ENCODE measurements at places on chromosomes 7 and 10.

DNA sequence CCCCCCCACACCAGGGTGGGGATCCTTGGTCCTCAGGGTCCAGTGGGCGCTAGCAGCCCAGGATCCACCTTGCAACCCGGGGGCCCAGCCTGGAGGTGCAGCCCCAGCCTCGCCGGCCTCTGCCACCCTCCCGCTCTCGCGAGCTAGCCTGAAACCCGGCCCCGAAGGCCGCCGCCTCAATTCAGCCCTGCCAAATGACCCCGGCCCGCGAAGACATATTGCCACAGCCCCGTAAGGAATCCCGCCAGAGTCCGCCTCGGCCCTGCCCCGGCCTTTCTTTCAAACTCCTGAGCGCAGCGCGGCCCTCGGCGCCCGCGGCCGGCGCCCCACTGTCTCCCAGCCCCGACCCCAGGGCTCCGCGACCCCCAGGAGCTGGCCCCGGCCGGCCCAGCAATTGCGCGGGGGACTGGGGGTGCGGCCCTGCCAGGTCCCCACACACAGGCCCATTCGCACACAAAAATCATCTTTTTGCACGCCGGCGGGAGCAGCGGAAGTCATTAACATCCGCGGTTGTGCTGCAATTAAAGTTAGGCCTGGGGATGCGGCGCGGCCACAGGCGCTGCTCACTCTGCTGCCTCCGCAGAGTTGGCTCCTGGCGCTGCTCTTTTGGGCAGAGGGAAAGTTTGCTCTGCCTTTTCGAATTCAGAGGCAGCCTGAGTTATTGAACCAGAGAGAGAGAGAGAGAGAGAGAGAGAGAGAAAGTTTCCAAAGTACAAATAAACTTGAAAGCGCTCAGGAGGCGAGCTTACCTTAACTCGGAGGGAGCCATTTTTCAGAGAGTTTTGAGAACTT is 4.0 kb downstream of the HOXA5 start:
- no peak for DNase-seq

GRCh38 chr7:223118-223800 is 30.9 kb downstream of the FAM20C start:
- no peak for DNase-seq

DNA sequence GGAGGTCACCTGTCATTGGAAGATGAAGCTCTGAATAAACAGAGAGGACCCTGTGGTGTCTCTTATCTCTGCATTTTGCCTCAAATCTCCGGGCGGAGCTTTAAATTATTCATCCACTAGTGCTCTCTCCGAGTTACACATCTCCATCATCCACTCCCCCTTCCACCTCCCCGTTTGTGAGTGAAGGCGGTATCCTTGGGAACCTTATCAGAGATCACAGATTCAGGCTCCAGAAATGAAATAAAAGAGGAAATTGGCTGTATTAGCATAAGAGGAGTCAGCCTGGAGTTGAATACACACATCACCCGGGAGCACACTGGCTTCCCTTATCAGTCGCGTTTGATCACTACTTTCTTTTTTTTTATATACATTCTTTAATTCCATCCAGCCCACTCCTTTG is 1184.8 kb downstream of the GATA3 start:
- DNase-seq: no peak

DNA sequence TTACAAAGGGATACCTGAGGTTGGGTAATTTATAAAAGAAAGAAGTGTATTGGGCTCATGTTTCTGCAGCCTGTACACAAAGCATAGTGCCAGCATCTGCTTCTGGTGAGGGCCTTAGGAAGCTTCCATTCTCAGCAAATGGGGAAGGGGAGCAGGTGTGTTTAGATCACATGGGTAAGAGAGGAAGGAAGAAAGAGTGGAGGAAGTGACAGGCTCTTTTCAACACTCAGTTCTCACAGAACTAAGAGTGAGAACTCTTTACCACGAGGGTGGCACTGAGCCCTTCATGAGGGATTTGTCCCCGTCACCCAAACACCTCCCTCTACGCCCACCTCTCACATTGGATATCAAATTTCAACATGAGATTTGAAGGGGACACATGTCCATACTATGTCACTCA is 506 bp upstream of the FAM170B start:
- DNase-seq: no peak

GRCh38 chr7:54837168-54837567 is 78.2 kb upstream of the SEC61G start:
- no peak for DNase-seq

DNA sequence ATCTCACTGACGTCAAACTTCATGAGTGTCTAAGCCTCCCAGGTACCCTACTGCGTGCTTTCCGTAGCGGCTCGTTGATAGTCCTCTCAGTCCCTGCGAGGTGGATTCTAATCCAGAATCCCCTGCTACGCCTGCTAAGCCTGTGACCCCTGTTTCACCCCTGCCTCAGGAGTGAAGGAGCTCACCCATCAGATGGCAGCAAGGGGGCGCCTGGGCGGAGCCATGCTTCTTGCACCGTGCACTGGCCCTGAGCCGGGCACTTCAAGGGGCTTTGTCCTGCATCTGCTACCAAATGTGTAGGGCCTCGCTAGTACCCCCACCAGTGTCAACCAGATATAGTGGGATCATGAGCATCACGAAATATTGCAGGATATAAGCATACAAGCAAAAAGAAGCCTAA is 918 bp upstream of the STRA8 start:
- no peak for DNase-seq

GRCh38 chr10:90394311-90394710 is 463.5 kb downstream of the HTR7 start:
- DNase-seq: no peak

- DNase-seq: no peak
Observed at GRCh38 chr7:128867842-128868623, 5.4 kb downstream of the ATP6V1F start.

DNA sequence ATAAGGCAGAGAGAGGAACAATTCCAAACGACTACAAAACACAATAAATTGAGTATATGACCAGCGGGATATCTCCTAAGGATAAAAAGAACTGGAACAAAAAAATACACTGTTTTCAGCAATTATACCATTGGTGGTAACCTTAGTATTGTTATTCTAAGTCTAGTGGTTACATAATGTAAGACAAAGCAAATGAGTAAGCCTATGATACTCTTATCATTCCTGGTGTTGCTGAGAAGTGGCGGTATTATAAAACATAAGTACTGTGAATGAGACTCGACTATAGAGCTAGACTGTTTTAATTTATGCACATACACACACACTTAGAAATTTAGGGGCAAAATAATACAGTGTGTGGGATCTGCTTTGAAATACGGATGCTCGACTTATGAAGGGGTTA is 107.7 kb downstream of the NRBF2 start:
- DNase-seq: no peak

GRCh38 chr10:28202941-28203352 is 99.9 kb downstream of the MPP7 start:
- DNase-seq: no peak

DNA sequence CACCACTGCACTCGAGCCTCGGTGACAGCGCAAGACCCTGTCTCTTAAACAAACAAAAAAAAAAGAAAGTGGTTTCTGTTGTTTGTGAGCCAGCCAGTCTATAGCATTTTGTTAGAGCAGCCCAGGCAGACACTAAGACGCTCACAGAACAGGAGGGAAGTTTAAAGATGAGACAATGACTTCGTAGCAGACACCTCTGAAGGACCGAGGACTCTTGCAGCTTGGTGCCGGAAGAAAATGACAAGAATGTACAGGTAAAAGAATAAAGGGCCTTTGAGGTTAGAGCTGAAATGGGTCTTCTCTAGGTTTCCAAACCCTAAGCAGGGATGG is 39.7 kb downstream of the MACROH2A2 start:
- DNase-seq: no peak

GRCh38 chr10:130409931-130410330 is 273.7 kb downstream of the GLRX3 start:
- no peak for DNase-seq

DNA sequence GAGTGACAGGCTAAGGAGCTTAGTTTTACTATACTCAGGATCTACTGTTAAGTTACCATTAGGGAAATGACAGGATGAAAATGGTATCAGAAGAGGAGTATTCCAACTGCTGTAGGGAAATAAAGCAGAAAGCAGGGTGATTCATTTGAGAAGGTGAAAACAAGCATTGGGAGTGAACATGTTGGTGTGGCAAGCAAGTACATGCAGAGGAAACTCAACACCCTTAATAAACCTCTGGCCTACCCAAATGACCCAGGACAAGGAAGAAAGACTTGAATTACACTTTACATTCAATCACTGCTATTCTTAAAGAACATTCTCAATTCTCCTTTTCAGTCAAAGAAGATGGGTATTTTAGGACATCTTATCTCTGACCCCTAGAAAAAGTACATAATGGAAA is 28.7 kb downstream of the ERLIN1 start:
- no peak for DNase-seq

GRCh38 chr7:1567049-1567771 is 2.6 kb downstream of the PSMG3 start:
- DNase-seq: peak; percentile 99

DNA sequence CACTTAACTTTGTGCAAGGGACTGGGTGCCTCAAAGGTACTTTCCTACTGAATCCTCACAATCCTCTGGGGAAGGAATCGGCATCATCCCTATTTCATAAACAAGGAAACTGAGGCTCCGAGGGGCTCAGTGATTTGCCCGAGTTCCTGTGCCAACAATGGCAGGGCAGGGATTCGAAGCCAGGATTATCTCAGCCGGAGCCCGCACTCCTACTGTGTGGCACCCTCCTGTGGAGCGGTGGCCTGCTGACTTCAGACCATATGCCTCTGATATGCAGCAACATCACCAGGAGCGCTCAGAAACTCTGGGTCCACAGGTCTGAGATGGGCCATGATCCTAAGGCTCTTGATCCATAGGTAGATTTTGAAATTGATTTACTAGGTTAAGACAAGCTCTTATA is 46.6 kb downstream of the PODXL start:
- DNase-seq: no peak

GRCh38 chr7:123534383-123535260 is at the start of gene IQUB:
Gene IQUB (minus strand): TSS chr7:123534595. CDS start chr7:123512340, 22,255 bp downstream.
- peak; percentile 74 for DNase-seq

DNA sequence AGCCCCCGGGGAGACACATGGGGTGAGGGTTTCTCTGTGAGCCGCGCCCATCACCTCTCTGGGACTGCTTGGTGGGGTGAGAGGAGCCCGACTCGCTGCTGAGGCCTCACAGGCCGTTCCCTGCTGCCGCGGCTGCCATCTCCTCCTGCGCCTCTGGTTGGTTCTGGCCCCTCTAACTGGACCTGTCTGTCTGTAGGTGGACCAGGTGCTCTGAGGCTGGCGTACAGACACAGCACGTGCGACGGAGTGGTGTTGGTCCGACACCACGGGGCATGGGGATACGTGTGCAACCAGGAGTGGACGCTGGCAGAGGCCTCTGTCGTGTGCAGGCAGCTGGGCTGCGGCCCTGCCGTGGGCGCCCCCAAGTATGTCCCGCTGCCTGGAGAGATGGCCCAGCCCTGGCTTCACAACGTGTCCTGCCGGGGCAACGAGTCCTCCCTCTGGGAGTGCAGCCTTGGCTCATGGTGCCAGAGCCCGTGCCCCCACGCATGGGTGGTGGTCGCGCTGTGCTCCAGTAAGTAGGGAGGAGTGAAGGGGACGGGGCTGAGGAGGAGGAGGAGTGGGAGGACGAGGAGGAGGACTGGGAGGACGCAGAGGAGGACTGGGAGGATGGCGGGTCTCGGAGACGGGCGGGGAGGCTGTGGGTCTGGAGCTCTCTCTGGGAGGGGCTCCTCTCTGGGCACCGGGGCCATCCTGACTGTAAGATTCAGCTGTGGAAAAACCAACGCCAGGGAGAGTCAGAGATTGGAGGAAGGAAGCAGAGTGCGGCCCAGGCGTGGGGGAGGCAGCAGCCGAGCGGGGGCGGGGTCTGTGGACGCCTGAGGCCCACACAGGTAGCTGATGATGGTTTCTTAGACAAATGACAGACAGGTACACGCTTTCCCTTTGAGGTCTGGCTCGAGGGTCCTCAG is 2.6 kb downstream of the SCART1 start:
- DNase-seq: no peak

DNA sequence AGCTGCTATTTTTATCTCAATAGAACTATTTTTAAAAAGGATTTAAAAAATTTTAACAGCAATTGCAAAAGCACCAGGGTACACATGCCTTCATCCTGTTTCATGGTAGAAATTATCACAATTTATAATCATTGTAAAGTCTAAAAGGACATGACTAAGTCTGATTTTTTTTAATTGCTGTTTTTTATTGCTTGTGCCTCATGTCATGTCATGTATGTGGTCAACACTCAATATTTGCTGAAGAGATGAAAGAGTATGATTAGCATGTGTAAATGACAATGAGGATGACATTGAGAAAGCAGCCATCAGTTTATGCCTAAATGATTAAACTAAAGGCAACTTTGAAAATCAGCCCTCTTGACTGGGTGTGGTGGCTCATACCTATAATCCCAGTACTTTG is 74.8 kb downstream of the GPR37 start:
- DNase-seq: no peak

DNA sequence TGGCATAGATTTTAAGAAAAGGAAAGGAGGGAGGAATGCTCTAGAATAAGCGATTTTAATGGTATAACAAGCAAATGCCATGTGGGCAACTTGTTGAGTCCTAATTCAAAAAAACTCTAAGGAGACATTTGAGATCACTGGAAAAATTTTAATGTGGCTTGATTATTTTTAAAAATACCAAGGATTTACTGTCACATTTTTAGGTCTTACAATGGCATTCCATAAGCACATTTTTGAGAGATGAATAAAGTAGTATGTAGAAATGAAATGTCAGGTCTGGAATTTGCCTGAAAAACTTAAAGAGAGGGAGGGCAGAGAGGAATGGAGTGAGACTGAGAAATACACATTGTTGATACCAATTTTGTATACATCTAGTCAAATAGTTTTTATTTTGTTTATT is 20.3 kb downstream of the NCAPG2 start:
- DNase-seq: no peak

- DNase-seq: no peak
Observed at GRCh38 chr7:34104115-34104514, 198.8 kb downstream of the BMPER start.

DNA sequence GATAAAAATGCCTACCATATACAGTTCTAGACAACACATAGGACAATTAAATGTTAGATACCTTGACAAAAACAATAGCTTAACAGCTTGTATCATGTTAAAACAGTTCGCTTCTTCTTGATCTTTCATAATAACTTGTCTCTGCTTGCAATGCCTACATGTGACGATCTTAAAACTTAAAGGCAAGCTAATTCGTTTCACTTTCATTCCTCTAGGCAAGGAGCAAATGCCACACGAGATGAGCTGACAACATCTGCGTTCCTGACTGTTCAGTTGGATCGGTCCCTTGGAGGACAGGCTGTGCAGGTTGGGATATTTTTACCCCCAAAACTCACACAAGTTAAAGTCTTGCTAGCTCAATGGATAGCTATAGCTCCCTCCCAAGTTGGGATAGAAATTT is 51.6 kb upstream of the ARL4A start:
- DNase-seq: no peak

DNA sequence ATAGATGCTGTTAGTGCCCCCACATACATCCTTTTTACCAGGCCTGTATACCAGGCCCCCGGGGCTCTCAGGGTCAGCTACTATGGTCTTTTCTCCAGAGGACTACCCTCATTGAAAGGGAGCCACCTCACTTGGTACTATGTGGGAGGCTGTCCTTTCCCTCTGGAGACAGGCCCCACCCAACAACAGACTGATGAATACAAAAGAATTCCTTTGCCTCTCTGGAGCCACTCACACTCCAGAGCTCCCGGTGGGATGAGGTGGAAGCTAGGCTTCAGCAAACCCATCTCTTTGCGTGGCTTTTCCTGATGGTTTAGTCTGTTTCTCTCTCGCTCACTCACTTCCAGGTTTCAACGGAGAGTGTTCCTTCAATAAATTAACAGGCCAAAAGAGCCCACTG is 30.3 kb downstream of the ANKMY2 start:
- no peak for DNase-seq

GRCh38 chr7:101875283-101875846 is 57.9 kb downstream of the CUX1 start:
- no peak for DNase-seq

GRCh38 chr10:42896735-42897134 is 114.1 kb downstream of the BMS1 start:
- no peak for DNase-seq

Data from H54 (cell line).